Effector memory CD4-positive, alpha-beta T cell (primary cell): ENCODE measurements at places on chromosomes 13 and 19.

DNA sequence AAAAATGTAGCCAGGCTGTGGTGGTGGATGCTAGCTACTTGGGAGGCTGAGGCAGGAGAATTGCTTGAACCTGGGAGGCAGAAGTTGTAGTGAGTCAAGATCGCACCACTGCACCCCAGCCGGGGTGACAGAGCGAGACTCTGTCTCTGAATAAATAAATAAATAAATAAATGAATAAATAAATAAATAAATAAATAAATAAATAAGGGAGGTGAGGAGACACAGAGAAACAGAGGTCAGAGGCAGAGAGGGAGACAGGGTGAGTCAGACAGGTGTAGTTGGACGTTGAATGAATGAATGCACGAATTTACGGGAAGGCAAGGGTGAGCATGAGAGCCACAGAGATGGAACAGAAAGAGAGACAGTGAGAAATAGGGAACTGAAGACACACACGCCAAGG lies 3.1 kb downstream of the RAB4B start:
- DNase-seq = no peak

GRCh38 chr13:53064731-53065130 lies 36.1 kb downstream of the OLFM4 start:
- DNase-seq = no peak

GRCh38 chr19:42197375-42197817 lies 20.1 kb downstream of the DEDD2 start:
- no peak for DNase-seq

DNA sequence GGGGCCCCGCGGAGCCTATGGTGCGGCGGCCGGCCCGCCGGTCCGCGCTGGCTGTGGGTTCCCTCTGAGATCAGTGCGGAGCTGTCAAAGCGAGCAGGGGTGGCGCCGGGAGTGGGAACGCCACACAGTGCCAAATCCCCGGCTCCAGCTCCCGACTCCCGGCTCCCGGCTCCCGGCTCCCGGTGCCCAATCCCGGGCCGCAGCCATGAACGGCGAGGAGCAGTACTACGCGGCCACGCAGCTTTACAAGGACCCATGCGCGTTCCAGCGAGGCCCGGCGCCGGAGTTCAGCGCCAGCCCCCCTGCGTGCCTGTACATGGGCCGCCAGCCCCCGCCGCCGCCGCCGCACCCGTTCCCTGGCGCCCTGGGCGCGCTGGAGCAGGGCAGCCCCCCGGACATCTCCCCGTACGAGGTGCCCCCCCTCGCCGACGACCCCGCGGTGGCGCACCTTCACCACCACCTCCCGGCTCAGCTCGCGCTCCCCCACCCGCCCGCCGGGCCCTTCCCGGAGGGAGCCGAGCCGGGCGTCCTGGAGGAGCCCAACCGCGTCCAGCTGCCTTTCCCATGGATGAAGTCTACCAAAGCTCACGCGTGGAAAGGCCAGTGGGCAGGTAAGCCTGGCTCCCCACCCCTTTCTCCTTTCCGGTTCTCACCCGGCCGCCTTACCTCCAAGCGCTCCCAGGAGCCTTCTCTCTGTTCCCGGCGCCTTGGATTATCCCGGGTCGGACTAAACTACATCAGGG lies at the start of gene PDX1:
TSS of gene PDX1 (plus strand) at position 67 of the 743 bp plus-strand sequence. CDS start at position 206, 139 bp downstream.
- DNase-seq = no peak

- DNase-seq = no peak
Measured at GRCh38 chr19:6952956-6953355, 65.6 kb downstream of the ADGRE1 start.

DNA sequence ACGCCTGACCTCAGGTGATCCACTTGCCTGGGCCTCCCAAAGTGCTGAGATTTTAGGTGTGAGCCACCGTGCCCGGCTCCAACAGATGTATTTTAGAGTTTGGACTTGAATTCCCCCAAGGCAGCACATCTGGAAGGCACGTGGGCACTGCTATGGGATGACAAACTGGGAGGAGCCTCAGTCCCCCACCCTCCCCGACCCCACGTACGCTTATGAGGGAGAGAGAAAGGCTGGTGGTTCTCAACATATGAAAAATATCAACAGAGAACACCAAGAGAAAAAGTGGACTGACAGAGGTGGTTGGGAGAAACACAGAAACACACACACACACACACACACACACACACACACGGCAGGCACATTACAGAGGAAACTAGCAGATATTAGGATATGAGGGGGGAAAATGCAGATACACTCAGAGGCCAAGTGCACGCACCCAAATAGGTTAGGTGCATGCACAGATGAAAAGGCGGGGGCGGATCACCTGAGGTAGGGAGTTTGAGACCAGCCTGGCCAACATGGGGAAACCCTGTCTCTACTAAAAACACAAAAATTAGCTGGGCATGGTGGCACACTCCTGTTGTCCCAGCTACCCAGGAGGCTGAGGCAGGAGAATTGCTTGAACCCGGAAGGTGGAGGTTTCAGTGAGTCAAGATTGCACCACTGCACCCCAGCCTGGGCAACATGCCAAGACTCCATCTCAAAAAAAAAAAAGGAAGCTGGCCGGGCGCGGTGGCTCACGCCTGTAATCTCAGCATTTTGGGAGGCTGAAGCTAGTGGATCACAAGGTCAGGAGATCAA lies 3.2 kb downstream of the STX10 start:
- DNase-seq = no peak

- no peak for DNase-seq
Measured at GRCh38 chr19:14027856-14028450, at the start of gene RLN3. Gene RLN3 (plus strand): TSS chr19:14028148. CDS start chr19:14028205, 57 bp downstream.
